ENCODE measurements at places on chromosomes 12 and 14.

GRCh38 chr14:100221533-100222223, 17.3 kb upstream of the YY1 start:
- DNase-seq: peak; percentile 66

GRCh38 chr12:107684990-107685359, 624 bp upstream of the PWP1 start:
- peak; percentile 67 for DNase-seq

DNA sequence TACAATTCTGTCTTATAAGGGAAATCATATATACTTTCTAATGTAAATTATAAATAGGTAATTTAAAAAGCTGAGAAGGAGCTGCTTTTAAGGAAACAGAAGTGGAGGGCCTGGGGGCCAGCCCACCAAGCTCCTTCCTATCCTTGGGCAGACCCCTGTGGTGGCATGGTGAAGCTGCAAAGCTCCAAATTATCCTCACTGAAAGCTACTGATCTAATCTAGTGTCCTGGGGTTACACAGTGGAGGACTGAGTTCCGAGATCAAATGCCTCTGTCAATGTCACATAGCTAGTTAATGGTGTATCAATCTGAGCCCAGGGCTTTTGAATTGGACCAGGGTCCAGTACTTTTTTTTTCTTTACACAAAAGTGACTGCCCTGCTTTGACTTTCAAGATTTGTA, 355.4 kb downstream of the CEP128 start:
- DNase-seq: no peak

DNA sequence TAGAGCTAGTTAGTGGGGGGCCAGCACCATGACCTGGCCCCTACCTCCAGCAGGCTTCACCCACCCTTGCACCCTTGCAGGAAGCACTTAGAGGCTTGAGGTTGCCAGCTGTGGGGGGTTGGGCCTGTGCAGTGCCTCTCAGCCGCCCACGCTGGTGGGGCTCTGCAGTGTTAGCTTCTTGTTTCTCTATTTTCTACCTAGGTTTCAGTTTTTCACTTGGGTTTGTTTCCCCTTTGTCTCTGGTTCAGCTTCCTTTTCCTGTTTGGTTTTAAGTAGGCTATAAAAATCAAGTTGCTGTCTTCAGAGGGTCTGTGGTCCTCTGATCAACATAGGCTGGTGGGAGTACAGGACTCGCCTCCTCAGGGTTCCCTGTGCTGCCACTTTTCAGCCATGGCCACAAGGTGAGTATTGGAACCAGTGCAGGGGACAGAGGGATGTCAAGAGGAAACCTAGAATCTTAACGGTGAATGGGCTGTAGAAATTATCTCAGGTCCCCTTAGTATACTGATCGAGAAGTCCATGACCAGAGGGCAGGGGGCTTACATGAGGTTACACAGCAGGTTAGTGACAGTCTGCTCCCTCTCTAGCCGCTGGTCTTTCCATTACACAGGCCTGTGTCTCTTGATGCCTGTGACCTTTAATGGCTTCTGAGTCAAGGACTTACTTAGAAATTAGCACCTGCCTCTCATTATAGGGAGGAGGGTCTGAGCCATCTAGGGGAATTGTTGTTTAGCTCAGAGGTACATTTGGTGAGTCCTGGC, at the start of gene EVL:
EVL (plus strand) TSS at position 312 of the 761 bp plus-strand sequence; CDS start at position 391, 79 bp downstream.
- DNase-seq: no peak

DNA sequence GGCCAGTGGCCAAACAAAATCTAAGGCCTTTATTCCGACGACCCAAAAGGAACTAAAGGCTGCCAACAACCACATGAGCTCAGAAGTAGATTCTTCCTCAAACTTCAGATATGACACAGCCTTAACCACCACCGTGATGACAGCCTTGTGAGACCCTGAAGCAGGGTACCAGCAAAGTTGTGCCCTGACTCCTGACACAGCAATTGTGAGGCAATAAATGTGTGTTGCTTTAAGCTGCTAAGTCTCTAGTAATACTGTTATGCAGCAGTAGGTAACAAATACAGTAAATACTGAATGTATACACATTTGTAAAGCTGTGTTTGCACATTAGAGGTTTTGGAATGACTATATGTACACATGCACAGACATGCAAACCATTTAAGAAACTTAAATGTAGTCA, 10.7 kb upstream of the SLC6A13 start:
- no peak for DNase-seq

DNA sequence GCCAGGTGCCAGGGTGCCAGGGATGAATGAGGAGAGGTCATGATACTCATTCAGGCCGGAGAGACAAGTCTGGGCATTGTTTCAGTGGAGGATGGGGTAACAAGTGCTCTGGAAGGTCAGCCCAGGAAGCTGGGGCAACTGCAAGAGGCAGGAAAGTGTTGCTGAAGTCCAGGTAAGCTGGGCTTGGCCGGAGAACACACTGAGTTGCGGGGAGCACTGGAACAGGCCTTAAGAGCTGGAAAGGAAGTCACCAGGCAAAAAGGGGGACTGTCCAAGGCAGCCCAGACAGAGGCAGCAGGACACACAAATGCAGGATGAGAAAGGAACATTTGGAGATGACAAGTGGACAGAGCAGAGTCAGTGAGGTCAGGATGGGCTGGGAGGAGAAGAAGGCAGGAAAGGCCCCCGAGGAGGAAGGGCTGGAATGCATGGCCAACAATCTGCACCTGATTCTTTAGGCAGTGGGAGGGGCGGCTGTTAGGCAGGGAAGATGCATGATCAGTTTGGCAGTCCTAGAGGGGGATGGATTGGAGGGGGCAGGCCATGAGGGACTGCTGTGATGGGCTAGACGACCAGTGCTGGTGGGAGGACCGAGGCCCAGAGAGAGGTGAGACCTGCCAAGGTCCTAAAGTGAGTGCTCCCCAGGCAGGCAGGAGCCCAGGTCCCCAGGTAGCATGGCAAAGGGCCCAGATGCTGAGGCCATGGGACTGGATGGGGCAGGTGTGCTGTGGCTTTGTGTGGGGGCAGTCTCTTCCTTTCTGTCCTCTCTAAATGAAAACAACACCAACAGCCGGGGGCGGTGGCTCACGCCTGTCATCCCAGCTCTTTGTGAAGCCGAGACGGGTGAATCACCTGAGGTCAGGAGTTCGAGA, 17.2 kb upstream of the HHIPL1 start:
- no peak for DNase-seq

DNA sequence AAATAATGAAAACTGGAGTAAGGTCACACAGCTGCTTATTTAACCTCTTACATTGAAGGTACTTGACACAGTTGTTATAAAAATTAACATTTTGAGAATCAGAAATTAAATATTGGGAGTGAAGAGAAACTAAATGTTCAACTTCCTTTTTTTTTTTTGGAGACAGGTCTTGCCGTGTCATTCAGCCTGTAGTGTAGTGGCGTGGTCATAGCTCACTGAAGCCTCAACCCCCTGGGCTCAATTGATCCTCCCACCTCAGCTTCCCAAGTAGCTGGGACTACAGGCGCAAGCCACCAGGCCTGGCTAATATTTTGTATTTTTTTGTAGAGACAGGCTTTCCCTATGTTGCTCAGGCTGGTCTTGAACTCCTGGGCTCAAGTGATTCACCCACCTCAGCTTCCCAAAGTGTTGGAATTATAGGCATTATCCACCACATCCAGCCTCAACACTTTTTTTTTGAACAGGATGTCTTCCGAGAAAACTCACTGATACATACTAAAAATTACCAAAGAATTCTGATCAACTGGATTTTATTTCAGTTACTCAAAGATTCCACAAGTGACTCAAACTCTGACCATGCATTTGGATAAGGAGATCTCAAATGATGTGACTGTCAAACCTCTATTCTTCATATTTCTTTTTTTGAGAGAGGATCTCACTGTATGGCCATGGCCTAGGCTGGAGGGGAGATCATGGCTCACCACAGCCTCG, 35.4 kb downstream of the SGPP1 start:
- DNase-seq: no peak

DNA sequence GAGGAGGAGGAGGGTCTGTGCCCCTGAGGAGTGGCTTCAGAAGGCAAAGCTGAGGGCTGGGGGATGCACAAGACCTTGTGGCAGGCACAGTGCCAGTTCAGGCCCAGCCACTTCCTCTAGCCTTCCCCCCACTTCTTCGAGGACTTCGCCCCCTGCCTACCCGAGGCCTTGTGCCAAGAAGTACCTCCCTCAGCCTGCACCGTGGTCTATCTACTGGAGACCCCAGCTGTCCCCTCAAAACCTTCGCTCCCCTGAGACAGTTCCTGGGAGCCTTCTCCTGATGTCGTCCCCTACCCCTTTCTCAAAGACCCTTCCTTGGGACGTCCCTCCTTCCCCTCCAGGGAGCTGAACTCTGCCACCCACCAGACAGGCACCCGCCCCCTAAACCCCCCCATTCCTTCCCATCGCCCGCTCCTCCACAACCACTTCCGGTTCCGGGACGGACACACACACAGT, 604 bp downstream of the ZNF384 start:
- peak; percentile 51 for DNase-seq

- no peak for DNase-seq
Observed at GRCh38 chr12:60308366-60308991, 712.6 kb downstream of the SLC16A7 start.

DNA sequence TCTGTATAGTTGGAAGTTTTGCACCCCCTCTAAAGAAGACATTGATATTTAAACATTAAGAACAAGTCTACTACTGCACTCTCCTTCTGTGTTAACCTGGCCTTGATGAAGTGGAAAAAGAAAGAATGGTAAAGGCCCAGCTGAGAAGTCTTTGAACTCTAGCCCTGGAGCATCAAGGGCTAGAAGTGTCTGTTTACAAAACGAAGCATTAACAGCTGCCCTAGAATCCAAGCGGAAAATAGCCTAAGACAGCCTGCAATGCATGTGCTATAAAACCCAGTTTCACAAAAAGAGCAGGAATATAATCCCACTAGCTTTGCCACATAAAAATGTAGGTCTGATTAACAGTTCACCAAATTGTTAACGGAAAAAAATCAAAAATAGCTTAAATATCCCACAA, 60.5 kb downstream of the NUMB start:
- DNase-seq: no peak

GRCh38 chr12:121494093-121494787, 86.6 kb downstream of the KDM2B start:
- DNase-seq: no peak

- DNase-seq: peak; percentile 19
Observed at GRCh38 chr14:105075379-105076295, 10.4 kb upstream of the GPR132 start.

DNA sequence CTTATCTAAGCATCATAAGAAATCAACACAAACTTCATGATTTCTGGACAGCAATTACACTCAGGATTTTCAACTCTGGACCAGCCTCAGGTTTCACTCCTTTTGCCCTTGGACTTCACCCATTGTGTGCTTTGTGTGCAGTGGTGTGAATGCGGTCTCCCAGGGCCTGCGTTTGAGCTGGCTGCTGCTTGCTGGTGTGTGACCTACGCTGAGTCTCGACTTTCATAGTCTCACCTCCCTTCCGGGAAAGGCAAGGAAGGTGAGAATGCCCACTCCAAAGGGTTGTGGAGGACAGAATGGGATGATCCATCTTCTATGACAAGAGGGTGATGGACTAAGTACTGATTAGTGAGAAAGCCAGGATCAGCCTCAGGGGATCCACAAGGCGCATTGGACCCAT, 228.8 kb downstream of the C12orf75 start:
- DNase-seq: no peak

- no peak for DNase-seq
Observed at GRCh38 chr12:119175081-119175480, 3.6 kb upstream of the HSPB8 start.

DNA sequence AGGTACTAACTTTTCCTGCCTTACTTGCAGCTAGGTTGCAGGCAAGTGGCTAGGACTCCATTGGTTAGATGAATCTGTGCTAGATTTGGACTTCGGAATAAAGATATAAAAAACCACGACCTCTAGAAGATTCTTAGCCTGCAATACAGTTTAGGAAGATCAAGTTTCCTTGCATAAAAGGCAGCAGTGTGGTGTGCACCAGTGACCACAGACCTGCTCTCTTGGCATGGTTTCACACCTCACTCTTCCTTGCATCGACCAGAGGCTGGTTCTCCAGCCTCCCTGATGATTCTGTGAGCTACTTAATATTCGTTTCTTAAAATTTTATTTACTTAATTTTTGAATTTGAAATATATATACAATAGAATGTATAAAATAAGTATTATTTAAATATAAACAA, 9.8 kb downstream of the KLHDC1 start:
- DNase-seq: no peak

DNA sequence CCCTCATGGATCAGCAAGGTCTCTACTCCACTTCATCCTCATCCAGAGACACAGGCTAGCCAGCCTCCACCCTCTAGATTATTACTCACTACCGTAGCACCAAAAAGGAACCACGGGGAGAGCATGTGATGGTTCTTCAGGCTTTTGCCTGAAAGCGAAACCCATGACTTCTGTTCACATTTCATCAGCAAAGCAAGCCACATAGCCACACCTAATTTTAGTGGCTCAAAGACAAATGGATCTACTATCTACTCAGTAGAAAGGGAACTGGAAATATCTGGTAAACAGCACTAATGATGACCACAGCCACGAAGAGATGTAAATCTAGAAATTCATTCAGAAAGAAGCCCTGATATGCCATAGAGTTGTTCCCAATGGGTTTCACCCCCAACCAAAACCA, 51.4 kb downstream of the VCPKMT start:
- no peak for DNase-seq

DNA sequence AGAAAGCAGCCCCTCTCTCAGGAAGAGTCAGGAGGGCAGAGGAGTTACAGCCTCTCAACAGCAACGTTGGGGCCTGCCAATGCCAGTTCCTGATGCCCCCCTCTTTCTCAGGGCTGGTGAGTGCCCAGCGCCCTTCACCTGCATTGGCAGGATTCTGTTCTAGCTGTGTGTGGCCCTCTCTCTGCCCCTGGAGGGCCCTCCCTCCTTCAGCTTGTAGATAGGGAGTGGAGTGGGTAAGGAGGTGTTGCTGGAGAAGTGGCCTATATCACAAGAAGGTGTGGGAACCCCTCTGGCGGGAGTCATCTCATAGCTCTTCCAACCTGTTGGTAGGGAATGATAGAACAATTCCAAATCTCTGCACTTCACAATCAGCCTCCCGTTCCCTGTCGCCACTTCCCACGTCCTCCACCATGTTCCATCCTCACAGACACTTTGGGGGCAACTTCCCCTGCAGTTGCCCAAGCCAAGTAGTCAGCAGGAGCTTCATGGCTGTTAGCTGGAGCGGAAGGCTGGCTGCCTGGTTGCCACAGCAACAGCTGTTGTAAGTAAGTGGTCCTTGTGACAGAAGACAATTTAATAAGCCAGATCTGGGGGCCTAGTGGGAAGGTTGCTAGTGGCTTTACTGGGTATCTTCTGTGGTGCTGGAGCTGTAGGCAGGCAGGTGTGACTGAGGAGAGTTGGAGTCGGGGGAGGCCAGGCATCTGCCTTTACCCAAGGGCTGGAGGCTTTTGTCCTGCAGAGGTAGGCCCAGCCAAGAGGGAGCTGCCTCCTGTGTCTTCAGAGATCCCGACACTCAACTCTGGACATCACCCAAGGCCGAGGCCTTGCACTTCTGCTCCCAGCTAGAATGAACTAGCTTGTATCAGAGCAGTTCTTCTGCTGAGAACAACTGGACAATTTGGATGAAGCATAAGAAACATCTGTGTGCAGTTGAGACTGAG, 38.4 kb downstream of the GALNT16 start:
- DNase-seq: no peak

DNA sequence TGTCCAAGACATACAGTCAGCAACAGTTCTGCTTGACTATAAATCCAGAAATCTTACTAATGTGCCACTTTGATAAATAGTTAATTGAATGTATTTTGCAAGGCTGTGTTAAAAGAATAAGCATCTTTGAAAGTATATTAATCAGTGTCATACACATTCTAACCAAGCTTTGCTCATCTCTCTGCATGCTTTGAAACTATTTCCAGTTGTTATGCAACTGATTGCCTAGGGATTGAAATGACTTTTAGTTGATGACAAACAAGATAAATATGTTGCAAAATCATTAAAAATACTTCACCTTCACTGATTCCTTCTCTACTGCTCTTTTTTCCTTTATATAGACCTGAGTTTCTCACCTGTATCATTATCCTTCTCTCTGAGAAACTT, 91.3 kb downstream of the AEBP2 start:
- no peak for DNase-seq

Measured in NCI-H2081 (cell line).